ENCODE measurements at places on chromosomes 6 and 20.

DNA sequence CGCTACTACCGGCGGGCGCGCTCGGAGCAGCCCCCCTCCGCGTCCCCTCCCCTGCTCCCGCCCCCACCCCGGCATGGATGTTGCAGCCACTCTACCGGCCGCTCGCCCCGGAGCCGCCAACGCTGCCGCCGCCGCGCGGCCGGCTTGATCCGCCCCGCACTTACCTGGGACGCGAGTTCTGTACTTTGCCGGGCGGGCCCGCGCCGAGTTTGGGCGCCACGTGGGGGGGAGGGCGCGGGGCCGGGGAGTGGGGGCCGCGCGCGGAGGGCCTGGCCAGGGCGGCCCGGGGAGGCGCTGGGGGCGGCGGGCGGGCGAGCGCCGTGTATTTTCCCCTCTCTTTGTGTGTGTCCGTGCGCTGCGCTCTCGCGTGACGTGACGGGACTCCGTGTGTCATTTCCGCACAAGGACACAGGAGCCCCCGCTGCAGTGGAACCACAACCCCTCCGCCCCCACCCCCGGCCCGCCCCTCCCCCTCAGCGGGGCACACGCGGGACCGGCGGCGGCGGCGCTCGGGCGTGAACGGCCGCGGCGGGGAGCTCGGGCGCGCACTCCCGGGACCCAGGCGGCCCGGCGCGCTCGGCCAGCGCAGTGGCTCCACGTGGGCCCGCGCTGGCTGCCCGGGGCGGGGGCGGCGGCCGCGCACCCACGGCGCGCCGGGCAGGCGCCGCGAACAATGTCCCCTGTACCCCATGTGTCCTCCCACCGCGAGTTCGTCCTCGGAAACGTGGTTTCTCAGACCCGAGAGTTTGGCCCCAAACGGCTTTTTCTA lies at the start of gene BEND3:
Gene BEND3, minus strand, starts transcription at position 590 of the 769 bp plus-strand sequence. CDS start 16,230 bp downstream, outside the sequence.
- peak; percentile 46 for DNase-seq

- peak; percentile 20 for DNase-seq
Observed at GRCh38 chr6:130223508-130223907, 757 bp upstream of the SAMD3 start.

DNA sequence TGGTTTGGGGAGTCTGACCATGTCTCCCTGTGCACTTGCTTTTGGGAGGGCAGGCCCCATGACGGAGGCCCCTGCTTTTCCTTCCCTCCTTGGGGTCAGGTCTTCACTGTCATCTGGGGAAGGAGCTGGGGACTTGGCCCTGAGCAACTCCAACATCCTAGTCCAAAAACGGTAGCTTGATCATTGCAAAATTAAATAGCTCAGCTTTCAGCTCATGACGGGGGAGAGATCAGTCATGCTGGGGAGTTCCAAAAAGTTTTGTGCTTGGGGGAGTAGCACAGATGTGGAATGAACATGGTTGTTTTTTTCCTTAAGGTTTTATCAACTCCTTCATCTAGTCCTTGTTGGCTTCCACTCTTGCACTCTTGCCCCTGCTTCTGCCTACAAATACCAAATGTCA lies 60.8 kb downstream of the MOCS1 start:
- no peak for DNase-seq

- DNase-seq: no peak
Observed at GRCh38 chr6:145009711-145010110, 724.6 kb downstream of the UTRN start.

DNA sequence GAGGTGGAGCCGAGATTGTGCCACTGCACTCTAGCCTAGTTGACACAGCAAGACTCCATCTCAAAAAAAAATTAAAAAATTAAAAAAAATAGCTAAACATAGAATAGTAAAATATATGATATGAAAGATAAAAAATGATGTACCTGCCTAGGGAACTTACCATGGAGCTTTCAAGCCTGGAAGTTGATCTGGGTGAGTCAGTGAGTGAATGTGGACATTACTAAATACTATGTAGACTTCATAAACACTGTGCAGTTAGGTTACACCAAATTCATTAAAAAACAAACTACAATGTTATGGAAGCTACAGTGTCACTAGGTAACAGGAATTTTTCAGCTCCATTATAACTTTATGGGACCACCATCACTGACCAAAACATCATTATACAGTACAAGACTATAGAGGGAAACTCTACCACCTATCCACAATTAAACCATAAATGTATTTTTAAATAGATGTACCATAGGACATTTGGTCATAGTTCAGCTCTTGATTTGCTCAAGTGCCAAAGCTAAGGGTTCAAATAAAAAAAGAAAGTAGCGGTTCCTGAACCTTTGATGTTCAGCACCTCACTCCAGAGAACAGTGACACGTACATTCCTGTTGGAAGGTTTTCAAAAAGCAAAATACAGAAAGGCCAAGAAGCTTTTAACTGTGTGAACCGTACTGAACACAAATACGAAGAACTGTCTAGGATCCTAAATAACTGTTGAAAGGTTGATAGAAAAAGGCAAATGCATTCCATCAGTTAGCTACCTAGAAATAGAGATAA lies 52.4 kb upstream of the SPDEF start:
- DNase-seq: no peak

DNA sequence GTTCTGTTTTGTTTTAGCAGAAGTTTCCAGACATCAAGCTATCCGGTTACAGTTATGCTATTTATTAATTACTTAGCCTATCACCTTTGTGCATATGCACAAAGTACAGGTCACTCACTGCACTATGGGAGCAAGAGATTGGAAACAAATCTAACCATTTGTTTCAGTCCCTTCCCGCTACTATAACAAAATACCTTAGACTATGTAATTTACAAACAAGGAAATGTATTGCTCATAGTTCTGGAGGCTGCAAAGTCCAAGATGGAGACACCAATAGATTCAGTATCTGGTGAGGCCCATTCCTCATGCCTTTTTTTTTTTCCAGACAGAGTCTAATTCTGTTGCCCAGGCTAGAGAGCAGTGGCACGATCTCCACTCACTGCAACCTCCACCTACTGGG lies 35.1 kb downstream of the ATP9A start:
- no peak for DNase-seq

DNA sequence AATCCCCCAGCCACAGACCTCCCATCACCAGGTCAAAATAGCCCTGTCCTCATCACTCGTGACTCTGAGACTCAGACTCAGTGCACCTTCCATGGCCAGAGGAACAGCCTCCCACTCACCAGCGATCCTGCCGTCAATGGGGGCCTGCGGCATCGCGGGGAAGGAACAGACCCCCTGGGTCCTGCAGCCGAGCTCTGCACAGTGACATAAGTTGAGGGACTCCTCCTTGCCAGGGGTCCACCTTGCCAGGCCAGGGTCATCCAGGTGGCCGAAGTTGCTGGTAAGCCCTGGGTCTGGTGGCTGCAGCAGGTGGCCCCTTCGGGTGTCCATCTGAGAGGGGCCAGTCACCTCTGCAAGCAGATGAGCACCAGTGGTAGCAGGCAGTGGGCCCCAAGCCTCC lies 16.3 kb downstream of the ETV7 start:
- DNase-seq: no peak

- no peak for DNase-seq
Observed at GRCh38 chr20:50320901-50321796, 130.5 kb downstream of the CEBPB start.

DNA sequence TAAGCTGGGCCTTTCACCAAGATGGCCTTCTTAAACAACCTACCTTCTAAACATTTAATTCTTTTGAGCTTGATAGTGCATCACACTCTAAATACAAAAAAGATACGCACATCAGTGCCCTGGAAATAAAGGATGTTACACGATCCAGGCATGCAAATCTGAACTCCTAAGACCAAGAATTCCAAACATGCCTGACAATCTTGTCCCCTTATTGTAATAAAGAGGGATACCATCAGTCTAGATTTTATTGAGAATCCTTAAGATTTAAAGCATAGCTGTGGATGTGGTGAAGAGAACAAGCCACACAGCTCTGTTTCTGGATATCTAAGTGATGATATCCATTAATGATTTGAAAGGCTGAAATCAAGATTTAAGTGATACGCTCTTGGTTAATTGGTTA lies 13.0 kb downstream of the ZNF451 start:
- DNase-seq: no peak

DNA sequence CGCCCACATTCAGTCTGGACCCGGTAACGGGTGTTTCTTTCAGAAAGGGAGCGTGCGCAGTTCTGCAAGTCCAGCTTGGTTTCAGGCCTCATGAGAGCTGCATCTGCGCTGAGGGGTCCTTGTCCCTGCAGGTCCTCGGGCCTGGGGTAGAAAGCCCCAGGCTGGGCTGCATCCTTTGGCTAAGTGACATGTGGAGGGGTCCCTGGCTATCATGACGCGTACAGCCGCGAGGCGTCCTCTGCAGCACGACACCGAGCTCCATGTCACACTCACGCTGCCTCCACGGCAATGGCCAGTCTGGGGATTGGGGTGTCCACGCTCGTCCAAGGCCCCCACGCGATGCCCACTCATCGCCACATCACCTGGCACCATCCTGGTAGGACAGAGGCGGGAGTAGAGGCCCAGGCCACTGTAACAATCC lies 1.7 kb upstream of the KIF25 start:
- no peak for DNase-seq

- DNase-seq: no peak
Observed at GRCh38 chr6:46921731-46922130, at the start of gene ADGRF5. Gene ADGRF5 (minus strand): TSS chr6:46921938. CDS start chr6:46906762, 15,176 bp downstream.

GRCh38 chr20:63064310-63064709 lies 57.5 kb upstream of the BHLHE23 start:
- DNase-seq: no peak

DNA sequence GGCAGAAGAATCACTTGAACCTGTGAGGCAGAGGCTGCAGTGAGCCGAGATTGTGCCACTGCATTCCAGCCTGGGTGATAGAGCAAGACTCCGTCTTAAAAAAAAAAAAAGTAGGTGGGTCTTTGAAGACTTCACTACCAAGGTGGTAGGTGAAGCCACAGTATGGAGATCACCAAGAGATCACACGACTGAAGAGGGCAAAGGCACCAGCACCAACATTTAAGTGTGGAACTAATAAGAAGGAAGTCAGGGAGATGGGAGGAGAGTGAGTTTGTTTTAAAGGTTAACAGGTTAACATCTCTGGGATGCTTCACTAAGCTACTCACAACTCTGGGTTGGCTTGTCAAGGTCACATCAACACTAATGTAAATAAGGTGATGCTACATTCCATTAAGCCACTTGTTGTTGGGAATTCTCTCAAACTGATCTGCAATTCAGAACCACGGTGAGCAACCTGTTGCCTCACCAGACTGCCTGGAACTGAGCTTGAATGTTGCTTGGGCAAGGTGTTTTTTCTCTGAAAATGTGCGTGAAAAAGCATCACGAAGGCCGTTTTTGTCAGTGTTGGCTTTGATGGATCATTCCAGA lies 48.7 kb downstream of the KCTD20 start:
- no peak for DNase-seq

- DNase-seq: no peak
Observed at GRCh38 chr6:149336609-149336928, 19.1 kb downstream of the TAB2 start.

GRCh38 chr6:2110504-2110903 lies 134.9 kb downstream of the GMDS start:
- DNase-seq: no peak

GRCh38 chr6:116307633-116308032 lies 27.9 kb upstream of the TSPYL1 start:
- no peak for DNase-seq

GRCh38 chr6:159959976-159960384 lies 8.9 kb upstream of the IGF2R start:
- DNase-seq: no peak

DNA sequence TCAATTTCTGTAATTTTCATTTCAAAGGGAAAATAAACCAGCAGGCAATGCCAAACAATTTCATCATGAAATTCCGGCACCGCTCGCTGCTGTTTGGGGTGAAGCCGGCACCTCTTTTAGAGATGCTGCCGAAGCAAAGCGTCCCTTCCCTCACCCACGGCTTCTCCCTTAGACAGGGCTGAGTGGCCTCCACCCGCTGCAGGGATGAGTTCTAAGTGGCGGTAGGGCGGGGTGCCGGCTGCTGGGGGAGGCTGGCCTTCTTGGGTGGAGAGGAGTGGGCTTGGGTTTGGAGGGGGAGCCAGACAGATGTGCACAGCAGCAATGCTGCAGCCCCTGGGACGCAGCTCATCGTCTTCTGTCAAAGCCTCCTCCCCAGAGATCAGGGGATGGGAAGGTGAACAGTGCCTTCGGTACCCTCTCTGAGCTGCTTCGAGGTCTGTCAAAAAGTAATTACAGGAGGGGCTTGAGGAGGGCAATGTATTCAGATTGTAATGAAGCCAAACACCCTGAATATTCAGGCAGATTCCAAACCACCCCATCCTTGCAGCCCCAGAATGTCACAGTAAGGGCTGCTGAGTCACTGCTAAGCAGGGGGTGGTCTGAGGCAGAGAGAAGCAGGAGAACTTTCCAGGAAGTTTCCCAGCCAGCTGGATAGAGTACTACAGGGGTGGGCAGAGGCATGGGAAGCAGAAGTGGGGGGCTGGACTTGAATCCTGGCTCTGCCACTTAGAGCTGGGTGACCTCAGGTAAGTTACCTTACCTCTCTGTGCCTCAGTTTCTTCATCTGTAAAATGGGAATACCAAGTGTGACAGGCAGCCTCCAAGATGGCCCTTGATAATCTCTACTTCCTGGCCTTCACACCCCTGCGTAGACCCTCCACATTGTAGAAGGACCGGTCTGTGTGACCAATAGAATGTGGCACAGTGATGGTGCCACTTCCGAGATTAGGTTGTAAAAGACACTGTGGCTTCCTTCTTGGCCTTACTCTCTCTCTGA lies 96.6 kb downstream of the SULF2 start:
- DNase-seq: no peak

DNA sequence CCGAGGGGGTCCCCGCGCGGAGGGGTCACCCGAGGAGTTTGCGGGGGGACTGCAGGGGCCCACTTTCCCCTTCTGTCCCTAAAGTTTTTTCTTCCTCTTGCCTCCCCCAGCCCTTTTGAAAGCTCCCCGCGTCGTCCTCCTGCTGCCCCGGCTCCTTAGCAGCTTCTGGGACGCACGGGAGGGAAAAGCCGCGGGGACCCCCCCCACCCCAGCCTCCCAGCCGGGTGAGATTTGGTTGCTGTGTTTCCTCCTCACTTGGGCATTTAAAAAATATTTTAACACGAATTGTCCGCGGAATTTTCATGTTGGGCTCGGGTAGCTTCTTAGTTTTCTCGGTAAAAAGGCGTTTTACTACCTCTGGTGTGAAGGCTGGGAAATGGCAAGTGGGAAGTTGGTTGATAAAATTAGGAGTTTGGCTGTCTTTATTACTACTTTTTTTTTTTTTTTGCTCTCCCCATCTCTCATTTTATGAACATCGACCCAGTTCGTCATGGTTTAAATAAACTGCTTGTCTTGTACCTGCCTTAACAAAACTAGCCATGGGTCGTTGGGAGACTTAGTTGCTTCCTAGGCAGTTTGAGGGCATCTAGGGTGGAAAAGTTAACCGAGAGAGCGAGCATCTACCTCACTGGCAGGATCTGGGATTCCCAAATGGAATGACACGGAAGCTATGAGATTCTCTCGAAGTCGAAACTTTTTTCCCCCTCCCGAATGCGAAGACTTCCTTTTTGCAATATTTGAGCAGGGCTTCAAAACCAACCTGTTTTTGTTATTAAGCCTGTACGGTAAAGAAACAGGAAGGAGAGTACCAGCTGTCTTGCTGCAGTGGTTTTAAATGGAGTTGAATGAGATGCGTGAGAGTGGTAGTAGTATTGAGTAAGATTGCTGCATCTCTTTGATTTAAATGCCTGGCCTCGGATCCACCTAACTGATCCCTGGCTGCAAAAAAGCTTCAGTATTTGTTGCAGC lies 868 bp downstream of the NCOA3 start:
- no peak for DNase-seq
